ENCODE measurements at places on chromosomes 2 and 18.

DNA sequence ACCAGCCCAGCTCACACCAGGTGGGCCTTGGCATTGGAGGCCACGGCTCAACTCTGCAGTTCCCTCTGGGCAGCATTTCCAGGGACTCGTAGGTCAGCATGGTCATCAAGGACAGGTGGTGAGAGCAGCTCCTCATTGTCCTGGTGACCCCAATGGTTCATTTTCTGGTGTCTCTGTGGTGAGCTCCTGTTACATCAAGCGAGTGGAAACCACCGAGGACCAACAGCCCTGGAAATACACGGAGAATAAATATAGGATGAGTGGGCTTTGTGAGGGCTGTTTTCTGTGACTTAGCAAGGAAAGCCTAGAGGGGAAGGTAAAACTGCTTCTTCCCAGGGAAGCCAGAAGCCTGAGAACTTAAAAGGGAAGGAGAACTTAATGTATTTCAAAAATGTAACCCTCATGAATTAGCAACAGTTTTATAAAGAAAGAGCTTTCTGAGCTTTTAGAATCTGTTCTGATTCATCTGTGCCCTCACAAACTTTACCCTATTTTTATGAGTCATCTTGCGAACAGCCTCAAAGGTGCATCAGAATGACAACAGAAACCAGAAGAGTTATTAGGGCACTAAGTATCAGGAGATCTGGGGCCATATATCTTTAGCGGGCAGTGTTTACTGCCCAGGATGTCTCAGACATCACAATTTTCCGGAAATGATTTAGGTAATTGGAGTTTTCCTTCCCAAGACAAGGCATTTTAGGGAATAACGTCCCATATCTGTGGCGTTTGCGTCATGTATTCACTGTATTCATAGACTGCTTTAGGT, 18.7 kb downstream of the C2orf92 start:
- DNase-seq = no peak

DNA sequence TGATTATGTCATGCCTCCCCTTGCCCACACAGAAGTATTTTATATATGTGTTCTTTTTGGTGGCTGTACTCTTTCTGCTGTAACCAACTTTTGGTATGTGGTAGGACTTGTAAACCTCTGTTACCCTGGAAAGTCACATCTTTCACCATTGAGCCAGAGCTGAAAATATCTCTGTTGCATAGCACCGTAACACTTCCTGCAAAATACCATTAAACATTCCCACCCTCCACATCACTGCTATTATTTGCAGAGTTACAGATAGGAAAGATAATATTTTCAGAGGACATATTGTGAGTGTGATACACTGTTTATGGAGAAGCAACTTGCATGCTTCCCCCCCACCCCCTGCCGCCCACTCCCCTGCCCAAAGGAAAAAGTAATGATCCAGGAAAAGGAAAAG, 44.8 kb downstream of the CAB39 start:
- DNase-seq = no peak

- DNase-seq = no peak
These were observed 33.6 kb upstream of the CELF4 start for GRCh38 chr18:37598966-37599896.

GRCh38 chr2:71479261-71479660, 25.9 kb downstream of the DYSF start:
- no peak for DNase-seq

DNA sequence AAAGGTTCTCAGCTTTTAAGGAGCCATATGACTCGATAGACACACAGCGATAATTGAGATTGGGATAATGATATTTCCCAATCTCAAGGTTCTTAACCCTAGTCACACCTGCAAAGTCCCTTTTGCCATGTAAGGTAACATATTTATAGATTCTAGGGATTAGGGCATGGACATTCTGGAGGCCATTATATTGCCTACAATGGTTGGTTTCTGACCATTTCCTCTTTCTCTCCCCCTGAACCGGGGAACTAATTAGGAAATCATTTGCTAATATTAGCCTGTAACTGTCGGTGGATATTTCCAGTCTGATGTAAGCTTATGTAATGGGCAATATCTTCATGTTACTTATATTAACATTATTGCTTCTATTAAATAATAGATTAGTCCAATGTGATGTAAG, 40.8 kb upstream of the ARHGAP15 start:
- DNase-seq = no peak

GRCh38 chr2:86319700-86320580, 17.5 kb downstream of the REEP1 start:
- no peak for DNase-seq

DNA sequence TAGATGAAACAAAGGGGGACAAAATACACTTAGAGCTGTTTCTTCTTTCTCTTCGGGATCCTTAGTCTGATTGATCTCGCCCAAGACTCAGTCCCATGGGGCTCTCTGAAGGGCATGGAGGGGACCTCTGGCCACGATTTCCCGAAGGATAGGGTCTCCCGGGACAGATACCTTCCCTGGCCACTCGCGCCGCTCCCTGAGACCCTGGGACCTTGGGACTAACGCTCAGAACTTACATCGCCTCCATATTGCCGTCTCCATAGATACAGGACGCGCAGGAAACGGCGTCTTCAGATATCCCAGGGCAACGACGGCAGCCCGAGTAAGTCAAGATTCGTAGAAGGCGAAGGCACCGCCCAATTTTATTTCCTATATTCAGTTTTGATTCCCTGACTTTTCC, at the start of gene CFAP65:
CFAP65 (minus strand) TSS at position 265 of the 400 bp plus-strand sequence. CDS start 2,468 bp downstream, outside the sequence.
- peak; percentile 74 for DNase-seq

GRCh38 chr2:152475982-152476381, 141.0 kb downstream of the FMNL2 start:
- DNase-seq = no peak

DNA sequence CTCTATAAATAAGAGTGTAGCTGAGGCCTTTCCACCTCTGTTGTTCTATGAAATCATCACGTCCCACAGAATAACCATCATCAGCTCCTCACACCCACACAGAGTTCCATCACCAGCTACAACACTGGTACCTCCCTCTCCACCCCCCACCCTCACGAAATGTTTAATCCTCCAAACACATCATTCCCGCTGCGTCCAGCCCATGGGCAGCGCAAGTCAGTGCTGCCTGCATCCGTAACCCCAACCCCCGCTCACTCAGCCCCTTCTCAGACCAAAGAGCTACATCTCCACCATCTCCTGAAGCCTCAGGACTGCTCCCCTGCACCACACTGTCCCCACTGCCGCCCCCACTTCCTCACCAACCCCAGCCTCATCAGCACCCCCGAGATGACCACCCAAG, 19.4 kb downstream of the DNMT3A start:
- no peak for DNase-seq

DNA sequence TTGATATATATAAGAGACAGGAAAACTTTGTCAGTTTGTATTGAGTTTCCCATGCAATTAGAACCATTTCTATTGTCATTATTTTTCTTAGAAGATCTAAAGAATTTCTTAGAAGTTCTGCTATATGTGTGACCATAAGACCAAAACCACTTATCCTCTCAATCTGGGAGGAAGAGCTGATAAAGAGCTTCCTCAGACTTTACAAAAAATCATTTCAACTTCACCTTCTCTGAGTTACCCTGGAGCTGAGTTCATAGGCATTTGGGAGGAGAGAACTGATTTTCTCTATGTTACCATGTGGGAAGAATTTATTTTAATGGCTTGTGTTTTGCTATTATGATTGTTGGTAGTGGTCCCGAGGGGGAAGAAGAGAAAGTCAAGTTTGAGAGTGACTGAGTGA, 329.3 kb downstream of the GPD2 start:
- no peak for DNase-seq

DNA sequence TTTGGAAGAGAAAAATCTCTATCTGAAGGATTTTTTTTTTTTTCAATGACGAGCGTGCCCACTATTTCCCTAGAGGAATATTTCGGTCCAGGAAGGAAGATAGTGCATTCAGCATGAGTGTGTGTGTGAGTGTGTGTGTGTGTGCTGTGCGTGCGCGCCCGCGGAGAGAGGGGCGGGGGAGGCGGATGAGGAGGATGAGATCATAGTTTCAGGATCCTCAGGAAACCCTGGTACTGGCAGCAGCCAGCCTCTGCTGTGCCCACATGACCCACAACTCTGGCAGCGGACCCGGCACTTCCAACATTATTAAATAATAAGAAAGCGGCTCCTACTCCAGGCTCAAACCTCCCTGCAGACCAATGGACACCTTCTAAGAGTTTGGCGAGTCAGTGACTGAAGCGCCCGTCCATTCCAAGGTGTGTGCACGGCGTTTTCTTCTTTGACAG, 217.0 kb upstream of the DTNA start:
- peak; percentile 93 for DNase-seq

GRCh38 chr2:67854798-67855197, 208.0 kb downstream of the C1D start:
- DNase-seq = no peak

All from eye (tissue), 1 donor.